ENCODE measurements at places on chromosomes 11 and 22.
A peak's percentile ranks its signal among the peaks of the same experiment; 100 is the strongest.

DNA sequence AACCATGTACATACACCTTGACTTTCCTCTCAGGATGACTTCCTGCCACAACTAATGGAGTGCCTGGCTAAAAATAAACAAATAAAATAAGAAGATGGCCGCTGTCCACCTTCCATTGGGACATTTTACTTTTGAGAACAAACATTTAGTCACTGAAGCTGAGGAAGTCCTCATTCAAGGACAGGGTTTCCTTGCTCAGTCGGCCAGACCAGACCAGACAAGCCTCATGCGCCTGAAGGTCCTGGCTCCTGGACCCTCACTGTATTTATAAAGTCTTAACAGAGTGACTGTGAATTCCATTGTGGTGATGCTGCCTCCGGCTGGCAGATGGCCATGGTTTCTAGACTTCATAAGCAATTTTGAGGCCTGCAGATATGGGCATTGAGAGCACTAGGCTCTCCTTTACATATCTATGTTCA, 114.5 kb downstream of the MAML2 start:
- DNase-seq, result no peak

DNA sequence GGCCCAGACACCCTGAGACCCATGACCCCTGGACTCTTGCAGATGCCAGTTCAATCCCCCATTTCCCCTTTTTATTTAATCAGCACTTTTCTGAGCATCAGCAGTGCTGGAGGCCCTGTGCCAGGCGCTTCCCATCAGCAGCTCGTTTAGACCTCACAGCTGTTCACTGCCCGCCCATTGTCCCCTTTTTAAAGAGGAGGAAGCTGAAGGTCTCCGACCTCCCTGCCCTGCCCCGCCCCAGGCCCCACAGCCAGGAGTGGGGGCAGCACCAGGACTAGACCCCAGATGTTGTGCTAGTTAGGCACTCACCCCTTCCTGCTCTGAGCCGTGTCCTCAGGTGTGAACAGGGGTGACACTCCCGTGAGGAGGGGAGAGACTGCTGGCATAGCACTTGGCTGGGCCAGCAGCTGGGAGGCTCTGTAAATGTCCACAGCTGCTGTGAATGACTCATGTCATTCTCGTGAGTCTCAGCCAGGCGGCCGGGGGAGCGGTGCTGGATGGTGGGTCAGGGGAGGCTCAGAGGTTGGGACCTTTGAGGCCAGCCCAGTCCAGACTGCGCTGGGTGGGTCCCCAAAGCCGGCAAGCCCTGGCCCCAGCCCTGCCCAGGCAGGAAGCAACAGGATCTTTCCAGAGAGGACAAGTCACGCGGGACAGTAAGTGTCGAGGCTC, 19.9 kb downstream of the EMID1 start:
- no peak for DNase-seq

DNA sequence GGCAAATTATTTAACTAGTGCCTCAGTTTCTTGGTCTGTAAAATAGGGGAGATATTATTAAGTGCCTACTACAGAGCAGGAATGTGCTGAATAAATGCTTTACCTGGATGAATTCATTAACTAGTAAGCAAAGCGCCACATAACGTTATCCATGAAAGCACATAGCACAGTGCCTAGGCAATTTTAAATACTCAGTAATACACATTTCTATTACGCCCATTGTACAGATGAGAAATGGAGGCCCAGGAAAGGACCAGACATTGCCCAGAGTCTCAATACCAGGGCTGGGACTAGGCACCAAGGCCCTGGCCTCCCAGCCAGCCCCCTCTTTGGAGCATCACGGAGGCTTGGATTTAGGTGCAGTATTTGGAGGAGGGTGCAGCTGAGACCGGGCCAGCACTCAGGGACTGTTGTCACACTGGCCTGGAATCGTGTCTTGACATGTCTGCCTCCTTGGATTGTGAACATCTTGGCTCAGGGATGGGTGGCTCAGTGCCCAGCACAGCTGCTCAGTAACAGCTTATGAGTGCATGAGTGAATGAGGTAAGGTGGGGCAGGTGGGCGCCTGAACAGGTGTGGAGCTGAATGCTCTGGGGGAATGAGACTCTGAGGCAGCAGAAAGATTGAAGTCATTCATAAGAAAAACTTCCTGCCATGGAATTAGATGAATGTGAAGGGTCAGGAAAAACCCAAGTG, 42.1 kb upstream of the TPBGL start:
- DNase-seq, result no peak

DNA sequence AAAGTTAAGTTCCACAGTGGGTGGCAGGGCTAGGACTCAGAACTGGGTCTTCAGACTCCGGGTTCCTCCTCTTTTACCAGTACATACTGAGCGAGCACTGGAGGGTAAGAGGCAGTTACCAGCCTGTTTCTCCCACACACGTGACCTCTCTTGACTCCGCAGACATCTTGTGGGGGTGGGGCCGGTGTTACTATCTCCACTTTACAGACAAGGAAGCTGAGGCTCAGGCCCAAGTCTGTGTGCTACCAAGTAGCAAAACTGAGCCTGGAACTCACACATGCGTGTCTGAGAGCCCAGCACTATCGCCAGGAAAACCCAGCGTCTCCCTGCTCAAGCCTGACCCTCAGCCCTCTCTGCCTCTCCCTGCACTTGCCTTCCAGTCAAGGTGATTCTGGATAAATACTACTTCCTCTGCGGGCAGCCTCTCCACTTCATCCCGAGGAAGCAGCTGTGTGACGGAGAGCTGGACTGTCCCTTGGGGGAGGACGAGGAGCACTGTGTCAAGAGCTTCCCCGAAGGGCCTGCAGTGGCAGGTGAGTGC, 16.0 kb upstream of the SMIM35 start:
- no peak for DNase-seq

GRCh38 chr11:47950396-47950795, 30.0 kb upstream of the PTPRJ start:
- peak; percentile 39 for DNase-seq

- no peak for DNase-seq
These were observed 7.1 kb downstream of the ACAD8 start for GRCh38 chr11:134260503-134260902.

DNA sequence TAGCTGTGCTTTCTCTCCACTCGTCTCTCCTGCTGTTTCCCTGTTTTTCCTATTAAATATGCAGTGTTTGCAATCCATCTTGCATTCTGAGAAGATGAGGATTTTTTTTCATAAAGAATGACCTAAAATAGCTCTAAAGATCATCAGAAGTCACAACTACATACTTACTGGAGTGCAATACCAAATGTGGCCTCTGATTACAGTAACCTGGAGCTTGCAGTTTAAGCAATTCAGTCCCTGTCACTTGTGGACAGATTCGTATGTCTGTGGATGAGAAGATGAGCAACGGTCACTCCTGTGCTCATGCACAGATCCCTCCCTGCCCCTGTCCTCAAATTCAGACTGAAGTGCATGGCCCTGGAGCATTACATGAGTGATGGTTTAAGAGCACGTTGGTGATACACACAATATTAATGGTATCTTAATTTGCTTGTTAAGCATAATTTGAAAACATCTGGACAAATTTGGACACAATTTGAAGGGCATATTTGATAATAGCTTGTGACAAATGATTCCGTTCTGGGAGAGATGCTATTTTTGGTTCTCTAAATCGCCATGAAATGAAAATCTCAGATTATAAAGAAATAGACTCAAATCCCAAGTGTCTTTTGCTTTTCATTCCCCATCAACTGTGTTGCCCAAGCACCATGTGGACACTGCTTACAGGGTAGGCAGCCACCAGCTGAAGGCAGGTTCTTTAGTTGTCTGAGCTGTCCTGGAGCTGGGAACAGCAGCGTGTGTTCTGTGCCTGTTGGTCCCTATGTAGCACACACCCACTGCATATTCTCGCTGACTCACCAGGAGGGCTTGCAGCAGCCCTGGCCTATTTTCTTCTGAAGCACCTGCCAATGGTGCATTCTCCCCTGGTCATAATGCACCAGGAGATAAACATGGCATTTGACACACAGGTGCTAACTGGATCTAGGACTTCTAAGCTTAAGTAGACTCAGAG, 32.6 kb upstream of the PRAME start:
- DNase-seq, result no peak

DNA sequence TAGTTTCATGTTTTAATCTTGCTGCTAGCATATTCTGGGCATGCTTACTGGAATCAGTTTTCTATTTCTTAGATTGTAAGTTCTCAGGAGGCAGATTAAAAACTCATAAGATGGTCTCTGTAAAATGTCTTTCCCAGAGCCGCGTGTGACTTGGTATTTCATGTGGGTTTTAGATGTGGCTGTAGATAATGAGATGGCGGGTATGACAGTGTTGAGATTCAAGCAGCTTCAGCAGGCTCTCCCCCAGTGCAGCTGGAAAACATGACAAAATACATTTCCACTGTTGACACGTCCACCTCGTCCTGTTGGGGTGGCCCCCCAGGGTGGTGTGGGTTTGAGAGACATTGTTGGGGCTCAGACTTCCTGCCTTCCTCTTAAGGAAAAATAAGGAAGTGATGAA, 106.8 kb downstream of the KIRREL3 start:
- no peak for DNase-seq

Data from stimulated activated CD4-positive, alpha-beta T cell treated with anti-CD3 and anti-CD28 coated beads, Interleukin-4, amount 100 ng/mL, for 4 hours (primary cell).